ENCODE measurements at places on chromosomes 5 and 9.

GRCh38 chr5:14557203-14557770, 24.3 kb upstream of the OTULINL start:
- no peak for DNase-seq

DNA sequence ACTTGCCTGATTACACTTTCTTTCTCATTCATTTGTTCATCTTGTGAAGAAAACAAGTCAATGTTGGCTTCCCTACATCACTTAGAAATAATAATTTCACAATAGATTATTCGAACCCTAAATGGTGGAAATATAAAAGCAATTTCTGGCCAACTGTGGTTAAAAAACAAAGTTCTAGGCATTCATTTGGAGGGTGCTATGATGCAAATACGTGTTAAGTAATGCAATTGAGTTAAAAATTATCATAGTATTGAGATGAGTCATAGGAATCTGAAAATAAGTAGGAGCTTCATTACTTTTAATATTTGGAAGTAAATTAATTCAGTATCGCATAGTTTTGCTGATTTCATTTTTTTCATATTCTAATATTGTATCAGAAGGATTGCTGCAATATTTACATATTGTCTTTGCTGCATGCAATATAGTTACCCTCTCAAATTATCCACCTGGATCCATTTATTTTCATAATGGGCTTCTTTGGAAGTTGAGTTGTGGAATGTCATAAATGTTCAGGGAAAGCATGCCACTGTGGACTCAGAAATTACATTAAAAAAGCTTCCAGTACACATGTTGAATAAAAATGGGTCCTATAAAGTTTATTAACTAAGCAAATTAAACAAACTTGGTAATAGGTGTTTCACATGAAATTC, 647.7 kb upstream of the WWC1 start:
- no peak for DNase-seq

GRCh38 chr5:67032921-67033664, 163.5 kb downstream of the CD180 start:
- DNase-seq = no peak

DNA sequence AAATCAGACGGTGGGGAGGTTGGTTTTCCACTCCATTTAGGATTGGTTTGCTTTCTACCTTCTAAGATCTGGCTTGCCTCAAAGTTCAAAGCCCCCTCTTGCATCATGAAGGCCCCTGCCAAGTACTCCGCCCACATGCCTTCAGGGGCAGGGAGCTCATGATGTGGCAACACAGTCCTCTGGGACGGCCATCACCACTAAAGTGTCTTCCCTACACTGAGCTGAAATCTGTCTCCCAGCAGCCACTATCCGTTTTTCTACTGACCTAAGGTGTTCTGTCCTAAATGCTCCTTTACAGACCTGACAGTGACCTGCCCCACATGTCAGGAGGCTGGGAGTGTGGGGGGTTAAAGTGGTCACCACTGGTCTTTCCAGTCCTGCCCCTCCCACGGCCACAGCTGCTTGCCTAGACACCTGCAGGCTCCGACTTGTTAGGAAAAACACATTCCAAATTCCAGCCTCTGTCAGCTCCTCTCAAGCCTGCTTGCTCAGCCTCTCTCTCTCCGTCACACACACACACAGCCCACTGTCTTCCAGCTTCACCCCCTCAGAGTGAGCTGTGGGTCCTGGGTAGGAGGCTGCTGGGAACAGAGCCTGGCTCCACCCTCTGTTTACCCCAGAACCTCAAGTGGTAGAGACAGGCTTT, 44.9 kb downstream of the SHB start:
- DNase-seq = no peak

DNA sequence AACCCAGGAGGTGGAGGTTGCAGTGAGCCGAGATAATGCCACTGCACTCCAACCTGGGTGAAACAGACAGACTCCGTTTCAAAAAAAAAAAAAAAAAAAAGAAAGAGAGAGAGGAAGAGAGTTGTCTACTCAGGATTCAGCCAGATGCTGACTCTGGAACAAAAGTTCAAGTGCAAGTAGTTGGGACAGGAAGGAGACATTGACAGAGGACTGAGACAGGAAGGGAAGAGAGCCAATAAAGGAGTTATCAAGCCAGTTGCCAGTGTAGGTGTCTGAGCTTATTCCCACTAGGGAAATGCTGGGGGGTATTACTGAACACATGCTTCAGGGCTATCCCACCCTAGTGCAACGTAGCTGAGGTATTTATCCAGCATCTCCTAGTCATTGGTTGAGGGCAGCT, 147.7 kb upstream of the SLC1A3 start:
- DNase-seq = no peak

GRCh38 chr9:112711050-112711689, 6.7 kb downstream of the INIP start:
- DNase-seq = no peak

DNA sequence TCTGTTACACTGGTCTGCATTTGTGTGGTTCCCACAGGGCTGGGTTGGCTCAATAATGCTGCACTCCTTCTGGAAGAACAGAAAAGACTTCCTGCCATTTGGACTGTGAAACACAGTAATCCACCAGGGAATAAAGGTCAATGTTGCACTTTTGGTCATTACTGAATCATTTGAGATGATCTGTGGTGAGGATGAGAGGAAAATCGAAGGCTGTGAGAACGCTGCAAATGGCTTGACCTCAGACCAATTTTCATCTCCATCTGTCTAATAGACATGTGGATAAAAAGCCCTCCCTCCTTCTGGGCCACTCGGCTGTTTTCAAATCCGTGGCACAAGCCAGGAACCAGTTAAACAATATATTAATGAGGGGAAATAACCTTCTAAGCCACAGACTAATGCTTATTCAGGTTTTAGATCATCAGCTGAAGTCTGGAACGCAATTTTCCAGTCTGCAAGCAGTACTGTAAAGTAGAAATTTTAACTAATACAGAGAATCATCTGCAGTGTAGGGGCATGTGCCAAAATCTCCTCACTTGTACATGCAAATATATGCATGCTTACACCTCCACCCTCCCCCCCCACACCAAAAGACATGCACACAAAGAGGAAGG, 20.2 kb downstream of the TLE1 start:
- DNase-seq = no peak

GRCh38 chr9:115117999-115118878, at the start of gene TNC:
Gene TNC, minus strand, starts transcription at chr9:115118157. Its CDS starts 27,139 bp downstream, at chr9:115091018.
- DNase-seq = peak; percentile 4

DNA sequence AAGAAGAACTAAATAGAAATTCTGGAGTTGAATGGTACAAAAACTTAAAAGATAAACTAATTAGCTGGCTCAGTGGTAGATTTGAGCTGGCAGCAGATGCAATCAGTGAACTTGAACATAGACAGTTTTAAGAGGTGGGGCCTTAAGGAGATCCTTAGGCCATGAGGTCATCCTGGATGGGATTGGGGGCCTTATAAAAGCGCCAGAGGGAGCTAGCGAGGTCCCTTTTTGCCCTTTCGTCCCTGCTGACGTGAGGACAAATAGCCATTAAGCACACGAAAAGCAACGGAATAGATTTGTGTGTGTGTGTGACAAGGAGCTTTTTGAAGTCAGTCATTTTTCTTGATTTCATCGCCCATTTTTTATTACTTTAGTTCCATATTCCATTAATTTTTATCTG, 83.3 kb downstream of the ZNF354C start:
- DNase-seq = no peak

DNA sequence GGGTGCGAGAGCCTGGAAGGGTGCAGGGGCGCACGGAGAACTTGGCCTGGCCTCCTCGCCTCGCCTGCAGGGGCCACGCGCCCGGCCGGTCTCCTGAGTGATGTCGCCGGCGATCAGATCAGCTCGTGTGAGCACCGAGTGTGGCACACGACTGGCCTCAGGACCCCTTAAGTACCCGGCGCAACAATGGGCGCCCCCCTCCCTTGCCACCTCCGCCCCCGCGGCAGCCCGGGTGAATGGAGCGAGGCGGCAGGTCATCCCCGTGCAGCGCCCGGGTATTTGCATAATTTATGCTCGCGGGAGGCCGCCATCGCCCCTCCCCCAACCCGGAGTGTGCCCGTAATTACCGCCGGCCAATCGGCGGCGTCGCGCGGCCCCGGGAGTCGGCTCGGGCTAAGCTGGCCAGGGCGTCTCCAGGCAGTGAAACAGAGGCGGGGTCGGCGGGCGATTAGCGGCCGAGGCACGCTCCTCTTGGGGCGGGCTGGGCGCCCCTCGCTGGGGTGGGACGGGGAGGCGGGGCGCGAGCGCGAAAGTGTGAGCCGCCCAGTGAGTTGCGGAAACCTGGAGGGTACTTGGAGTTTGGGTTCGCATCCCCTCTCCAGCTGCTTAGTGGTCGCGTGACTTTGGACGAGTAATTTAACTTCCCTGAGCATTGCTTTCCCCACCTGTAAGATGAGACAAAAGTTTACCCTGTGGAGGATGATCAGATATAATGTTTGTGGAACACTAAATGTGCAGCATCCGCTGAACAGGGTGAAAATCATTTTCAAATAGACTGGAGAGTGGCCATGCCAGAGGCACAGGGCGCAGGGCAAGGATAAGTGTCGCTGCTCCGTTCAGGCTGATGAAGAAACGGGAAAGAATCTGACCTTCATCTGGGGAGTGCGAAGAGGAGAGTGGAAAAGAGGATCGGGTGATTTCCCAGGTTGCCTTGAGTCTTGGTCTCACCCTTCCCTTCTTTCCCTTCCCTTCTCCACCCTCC, at the start of gene NEUROG1:
NEUROG1 (minus strand) TSS at position 145 of the 982 bp plus-strand sequence. CDS start 274 bp downstream, outside the sequence.
- DNase-seq = peak; percentile 47

- no peak for DNase-seq
Observed at GRCh38 chr9:128250839-128251731, 24.7 kb downstream of the GOLGA2 start.

- no peak for DNase-seq
Observed at GRCh38 chr9:137339045-137339907, 37.2 kb upstream of the NRARP start.

- no peak for DNase-seq
Observed at GRCh38 chr9:91985692-91986091, 35.7 kb upstream of the ROR2 start.

GRCh38 chr5:108747774-108748400, at the start of gene FER:
Gene FER, plus strand, starts transcription at chr5:108747897. Its CDS starts 50,286 bp downstream, at chr5:108798183.
- DNase-seq = peak; percentile 2

GRCh38 chr9:129111528-129112151, 425 bp downstream of the PTPA start:
- DNase-seq = no peak

DNA sequence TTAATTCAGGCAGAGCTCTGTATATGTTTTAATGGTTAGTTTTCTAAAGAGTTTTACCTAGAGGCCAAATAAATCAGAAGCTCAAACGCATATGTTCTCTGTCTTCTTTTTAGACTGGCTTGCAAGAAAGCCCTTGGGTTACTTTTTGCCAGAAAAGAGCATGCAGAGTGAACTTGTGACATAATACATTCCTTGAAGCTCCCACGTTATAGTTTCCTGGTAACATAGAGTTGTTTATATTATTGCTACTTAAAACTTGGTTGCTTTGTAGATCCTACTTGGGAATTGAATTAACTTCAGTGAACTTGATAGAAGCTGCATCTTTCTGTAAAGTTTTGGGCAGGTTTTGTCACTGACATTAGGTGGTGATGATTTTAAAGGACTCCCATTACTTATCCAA, 102.9 kb downstream of the C9orf152 start:
- DNase-seq = no peak

GRCh38 chr9:128121924-128122808, 5.4 kb downstream of the PTGES2 start:
- DNase-seq = no peak

DNA sequence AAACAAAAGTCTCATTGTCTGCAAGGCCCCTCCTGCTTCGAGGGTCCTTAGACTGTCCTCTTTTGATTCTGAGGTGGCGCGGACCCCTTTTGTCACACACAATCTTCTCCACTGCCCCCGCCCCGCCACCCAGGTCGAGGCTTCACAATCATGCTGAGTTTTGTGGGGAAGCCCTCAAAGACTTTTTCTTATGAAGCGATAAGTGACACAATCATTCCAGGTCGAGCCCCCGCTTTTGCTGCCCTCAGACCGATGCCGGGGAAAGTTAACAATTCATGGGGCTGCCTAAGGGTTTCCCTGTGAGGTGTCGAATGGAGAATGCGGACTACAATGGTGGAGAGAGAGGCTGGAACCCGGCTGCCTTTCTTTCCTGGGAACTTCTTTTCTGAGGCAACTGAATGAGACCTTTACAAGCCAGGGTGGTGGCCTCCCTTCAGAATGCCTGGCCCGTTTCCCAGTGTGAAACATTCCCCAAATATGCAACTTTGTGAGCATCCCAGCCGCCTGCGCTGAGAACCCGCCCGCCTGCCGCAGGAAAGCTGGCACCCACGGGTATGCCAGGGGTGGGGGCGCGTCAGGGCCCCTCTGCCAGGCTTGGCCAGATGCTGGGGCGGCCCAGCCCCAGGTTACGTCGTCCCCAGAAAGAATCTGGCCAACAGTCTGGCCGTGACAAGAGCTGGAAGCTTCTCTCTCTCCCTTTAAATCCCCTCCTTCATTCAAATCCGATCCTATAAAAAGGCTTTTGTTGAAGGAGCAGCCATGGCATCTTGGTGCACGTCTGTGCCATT, 71.9 kb downstream of the MAP1B start:
- peak; percentile 50 for DNase-seq

GRCh38 chr5:133145436-133146170, 93.8 kb downstream of the HSPA4 start:
- no peak for DNase-seq

DNA sequence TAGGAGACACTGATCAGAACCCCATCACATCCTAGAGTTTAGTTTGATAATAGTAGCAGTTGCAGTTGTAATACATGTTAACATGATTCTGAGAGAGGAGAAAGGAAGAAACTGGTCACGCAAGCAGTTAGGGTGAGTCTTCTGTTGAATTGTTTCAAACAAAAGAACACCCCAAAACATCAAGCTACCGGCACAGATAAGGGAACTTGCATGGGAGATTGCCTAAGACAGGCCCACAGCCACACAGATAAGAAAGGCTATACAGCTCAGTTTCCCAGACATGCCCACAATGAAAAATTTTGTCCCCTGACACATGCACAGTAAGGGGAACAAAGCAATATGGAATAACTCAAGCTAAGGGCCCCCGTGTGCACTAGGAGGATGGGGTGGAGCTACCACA, 15.9 kb downstream of the HSPB3 start:
- no peak for DNase-seq

DNA sequence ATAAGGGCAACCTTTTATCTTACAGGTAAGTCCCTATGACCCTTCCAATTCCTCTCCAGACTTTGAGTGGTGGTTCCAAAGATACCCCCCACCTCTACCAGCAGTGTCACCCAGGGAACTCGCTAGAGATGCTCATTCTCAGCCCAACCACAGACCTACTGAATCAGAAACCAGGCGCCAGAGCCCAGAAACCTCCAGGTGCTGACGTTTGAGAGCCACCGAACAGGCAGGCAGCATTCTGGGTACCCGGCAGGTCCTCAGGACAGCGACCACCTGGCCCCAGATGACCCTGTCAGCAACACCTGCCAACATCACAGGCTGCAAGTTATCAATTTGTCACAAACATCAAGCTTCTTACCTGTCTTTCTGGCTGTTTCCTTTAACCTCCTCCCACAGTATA, 19.5 kb downstream of the RAPGEF1 start:
- DNase-seq = no peak

GRCh38 chr9:130343445-130343918, 77.9 kb downstream of the HMCN2 start:
- peak; percentile 72 for DNase-seq

DNA sequence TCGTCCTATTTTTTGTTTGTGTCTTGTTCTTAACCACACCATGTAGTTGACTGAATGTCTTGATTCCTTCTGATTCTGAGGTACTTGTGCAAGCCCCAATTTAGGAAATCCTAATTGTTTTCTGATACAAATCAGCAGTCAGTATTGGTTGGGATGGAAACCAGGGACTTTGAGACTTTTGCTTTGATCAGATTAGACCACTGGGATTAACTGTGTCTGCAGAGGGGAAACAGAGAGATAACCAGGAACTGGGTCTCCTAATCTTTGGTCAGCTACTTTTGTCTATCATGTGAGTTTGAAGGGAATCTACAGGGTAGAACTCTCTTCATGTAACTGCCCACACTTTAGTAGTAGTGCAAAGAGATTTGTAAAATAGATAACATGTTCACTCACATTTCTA, 173.8 kb upstream of the POC5 start:
- DNase-seq = no peak

All from neural crest cell (in vitro differentiated cells).